Glomerular endothelial cell (primary cell): ENCODE measurements at places on chromosomes 6 and 20.
A peak's percentile ranks its signal among the peaks of the same experiment; 100 is the strongest.

DNA sequence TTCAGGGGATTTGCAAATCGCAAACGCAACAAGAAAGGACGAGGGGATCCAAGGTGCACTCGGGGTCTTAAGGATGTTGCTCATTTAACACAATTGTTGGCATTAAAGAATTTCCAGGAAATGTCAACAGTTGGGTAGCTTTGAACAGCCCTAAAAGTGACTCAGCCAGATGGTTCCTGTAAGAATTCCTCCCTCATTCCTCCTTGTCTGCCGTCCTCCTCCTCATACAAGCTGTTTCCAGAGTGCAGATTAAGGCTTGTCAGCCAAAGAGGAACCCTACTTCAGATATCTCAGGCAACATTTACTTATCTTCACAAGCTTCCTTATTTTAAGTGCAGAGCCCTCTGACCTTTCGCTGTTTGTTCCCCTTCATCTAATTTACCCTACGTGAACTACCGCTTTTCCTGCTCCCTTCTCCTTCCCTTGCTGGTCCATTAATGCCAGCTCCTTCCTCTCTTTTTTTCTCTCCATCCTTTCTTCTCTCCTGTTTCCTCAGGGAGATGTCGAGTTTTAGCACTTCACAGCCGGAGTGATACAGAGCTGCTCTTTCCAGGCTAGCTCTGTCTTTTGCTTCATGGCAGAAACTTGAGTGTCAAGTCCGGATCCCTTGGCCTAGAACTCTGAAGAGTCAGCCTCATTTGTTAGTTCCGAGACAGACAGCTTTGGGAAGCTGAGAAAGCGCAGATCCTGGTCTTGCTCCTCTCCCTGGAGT lies 26.1 kb upstream of the TBC1D7 start:
- no peak for DNase-seq

DNA sequence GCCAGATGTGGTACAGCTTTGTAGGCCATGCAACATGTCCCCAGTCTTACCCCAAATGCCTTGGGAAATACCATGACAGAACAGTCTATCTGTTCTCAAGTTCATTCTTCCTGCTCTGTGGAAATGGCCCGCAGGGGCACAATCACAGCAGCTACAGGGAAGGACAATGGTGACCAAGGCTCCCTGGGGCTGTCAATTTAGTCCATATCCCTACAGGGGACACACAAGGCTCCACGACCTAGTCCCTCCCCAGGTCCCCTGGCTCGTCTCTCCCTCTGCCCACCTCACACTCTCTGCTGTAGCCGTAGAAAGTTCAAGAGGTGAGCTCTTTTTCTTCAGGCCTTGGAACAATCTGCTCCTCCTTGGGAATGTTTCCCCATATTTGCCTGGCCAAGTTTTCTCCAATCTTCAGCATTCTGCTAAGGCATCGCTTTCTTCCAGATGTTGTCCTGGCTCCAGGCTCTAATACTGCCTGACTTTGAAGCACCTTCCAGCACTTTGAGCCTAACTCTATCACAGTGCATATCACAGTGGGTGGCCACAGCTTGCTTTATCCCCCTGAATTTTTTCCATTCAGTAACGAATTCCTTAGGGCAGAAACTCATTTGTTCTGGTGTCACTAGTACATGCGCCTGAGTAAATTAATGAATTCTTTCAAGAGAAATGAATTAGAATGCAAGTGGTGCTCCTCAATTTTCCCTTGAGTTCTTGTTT lies 92.6 kb downstream of the MAP3K7 start:
- no peak for DNase-seq

GRCh38 chr6:53984163-53984562 lies 127.1 kb upstream of the MLIP start:
- peak; percentile 70 for DNase-seq

- DNase-seq = no peak
Measured at GRCh38 chr6:34110610-34111009, 35.3 kb downstream of the GRM4 start.

DNA sequence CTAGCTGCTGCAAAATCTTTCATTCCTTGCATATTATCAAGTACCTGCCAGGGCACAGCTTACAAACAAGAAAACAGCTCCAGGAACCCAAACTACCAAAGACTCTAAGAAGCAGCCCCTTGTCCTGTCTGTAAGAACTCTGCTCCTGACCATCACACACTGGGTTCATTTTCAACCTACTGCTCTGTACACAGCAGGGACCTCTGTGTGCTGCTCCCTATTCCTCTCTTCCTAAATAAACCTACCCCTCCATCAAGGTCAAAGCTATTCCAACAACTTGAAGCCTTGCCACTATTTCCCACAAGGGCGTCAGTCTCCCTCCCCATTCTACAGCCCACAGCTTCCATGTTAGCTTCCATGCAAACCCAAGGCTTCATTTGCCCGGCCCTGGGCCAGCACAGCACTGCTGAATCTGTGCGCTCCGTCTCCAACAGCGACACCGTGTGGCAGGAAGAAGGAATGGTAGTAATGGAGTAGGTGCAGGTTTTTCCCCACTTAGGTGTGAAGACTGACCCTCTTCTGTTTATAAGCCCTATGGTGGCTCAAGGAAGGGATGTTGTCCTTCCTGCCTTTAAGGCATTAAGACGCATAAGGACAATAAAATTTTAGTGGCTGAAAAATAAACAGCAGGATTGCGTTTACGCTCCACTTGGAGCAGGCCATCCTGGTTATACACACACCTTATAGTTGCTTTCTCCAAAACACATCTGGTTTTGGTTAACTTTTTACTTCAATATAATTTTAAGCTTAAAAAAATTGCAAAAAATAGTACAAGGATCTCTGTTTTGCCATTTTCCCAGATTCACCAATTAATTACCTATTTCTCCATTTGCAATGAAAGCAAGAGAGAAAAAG lies 115.2 kb upstream of the NXT1 start:
- DNase-seq = no peak
